ENCODE measurements at places on chromosomes 4 and X. TPM values are rescaled to one million over a fixed set of nuclear protein-coding genes. Genes with fewer than 3 reads are reported as not detected.

- DNase-seq = no peak
Measured at GRCh38 chr4:77776182-77777134, 42.7 kb downstream of the CNOT6L start.

DNA sequence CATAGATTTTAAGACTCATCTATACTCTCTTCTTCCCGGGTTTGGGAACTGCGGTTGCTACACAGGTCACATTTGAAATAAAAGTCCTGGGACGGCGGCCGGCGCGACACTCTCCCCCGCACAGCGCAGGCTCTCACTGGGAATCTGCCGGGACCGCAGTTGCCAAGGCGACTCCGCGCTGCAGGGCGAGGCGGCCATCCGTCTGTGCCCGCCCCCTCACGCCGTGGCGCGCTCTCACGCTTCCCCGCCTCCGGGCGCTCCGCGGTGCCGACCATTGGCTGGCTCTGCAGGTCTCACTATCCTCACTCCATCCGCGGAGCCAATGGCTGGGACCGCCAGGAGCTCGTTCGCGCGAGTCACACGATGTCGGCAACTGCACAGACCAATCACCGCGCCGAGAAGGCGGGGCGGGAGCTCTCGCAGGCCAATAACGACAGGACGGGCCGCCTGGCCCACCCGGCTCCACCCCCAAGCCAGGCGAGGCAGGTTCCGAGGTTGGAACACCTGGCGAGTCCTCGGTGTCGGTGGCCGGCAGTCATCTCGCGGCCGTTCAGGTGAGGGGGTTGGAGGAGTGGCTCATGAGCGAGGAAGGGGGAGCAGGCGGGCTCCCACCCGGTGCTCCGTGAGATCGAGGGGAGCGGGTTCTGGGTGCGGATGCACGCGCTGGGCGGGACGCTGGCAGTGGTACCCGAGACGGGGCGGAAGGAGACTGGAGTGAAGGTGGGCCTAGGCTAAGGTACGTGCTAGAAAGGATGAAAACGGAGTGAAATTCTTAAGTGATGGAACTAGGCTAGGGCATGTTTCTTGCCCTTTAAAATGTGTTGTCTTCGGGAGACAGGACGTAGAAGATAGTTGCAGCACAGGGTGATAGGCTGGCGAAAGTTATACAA, at the start of gene MSMO1:
Gene MSMO1 (plus strand): TSS at position 459 of the 890 bp plus-strand sequence. CDS start 5,702 bp downstream, outside the sequence.
- DNase-seq = peak; percentile 84

GRCh38 chr4:39125600-39125985, 56.7 kb upstream of the WDR19 start:
- DNase-seq = no peak

GRCh38 chrX:16033331-16033730, 90.0 kb upstream of the GRPR start:
- DNase-seq = no peak

ENPP6 gene
- total RNA-seq = not detected

CENPI gene
- total RNA-seq = 27.9 TPM

LGI2 gene
- total RNA-seq = under 0.01 TPM
